ENCODE measurements at places on chromosomes 2 and 18.

GRCh38 chr2:25699216-25699615 is 25.8 kb upstream of the DTNB start:
- no peak for DNase-seq

DNA sequence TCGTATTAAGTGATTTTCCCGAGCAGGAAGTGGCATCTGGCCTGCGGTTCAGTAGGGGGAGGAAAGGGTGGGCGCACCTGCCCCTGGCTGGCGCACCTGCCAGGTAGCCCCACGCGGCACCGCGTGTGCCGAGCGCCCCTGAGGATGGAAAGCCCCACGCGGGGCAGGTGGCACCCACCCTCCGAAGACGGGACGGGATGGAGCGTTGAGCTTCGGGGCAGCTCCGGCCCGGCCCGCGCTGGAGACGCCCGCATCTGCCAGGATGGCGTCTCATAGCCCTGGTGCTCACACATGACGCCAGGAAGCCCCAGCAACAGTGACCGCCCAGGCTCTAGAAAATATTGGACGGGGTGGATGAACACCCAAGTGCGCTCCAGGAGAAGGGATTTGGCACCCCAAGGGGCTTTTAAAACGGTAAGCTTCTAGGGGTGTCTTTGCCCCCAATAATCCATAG is 2.5 kb upstream of the NFATC1 start:
- DNase-seq = no peak

GRCh38 chr18:58337686-58338085 is 291.2 kb downstream of the ALPK2 start:
- DNase-seq = no peak

- DNase-seq = peak; percentile 62
These were observed 260.0 kb upstream of the ID2 start for GRCh38 chr2:8421658-8422449.

DNA sequence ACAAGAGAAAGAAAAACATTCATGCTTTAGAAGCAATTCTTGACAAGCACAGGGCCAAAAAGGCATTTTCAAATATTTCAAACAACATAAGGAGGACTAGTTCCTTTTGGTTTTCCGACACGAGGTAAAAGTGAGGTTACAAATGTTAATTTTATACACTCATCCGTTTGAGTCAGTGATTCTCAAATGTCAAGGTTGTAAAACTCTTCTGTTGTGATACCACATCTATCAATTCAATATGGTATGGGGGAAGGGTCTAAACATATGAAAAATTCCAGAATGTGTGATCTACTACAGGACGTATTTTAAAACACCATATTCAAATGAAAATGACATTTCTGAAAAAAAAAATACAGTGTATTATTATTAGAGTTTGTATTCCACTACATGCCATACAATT is 52.7 kb downstream of the TGIF1 start:
- DNase-seq = no peak

GRCh38 chr2:224363281-224363680 is 38.6 kb downstream of the FAM124B start:
- no peak for DNase-seq

GRCh38 chr2:54394392-54394791 is 61.7 kb upstream of the SPTBN1 start:
- no peak for DNase-seq

- no peak for DNase-seq
These were observed 23.3 kb downstream of the ARMC9 start for GRCh38 chr2:231221761-231222160.

- DNase-seq = no peak
These were observed 134.2 kb upstream of the PIK3C3 start for GRCh38 chr18:41820784-41821183.

DNA sequence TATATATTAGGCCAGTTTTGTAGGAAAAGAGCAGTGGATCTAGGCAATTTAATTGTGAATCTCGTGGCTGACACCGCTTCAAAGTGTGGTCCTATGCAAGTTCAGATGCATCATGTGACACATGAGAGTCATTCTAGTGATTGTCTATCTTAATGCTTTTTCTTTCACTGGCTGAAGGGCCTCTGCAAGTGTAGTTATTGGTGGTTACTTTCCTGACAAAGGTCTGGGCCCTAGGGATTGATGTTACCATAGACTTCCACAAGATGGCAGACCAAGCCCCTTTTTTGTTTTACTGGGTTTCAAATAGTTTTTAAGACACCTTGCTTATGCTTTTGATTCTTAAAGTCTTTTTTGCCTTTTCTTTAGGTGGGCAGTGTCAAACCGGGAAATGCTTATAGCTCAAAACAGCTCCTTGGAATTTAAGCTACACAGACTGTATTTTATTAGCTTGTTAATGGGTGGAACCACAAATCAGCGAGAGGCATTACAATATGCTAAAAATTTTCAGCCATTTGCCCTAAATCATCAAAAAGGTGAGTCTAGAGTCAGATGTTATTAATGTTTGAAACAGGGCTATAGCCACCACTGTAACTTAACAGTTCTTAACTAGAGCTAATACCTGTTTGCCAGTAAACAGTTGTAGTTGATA is 25.9 kb downstream of the CD8A start:
- no peak for DNase-seq

DNA sequence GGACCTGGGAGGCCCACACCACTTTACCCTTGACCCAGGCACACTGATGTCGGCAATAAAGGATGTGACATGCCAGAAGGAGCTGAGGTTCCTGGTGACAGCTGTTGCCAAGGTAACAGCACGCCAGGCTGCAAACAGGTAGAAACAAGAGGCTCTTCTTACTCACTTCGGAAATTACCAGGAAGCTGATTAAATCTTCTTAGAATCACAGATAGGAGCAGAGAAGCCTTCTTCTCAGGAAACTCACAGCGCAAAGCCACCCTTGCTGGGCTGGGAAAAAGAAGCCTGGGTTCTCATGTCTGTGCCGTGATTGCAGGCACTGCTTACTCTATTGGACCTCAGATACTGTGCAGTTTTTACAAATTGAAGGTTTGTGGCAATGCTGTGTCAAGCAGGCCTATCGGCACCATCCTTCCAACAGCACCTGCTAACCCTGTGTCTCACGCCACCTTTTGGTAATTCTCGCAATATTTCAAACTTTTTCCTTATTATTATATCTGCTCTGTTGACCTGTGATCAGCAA is 61.0 kb upstream of the TAF1B start:
- DNase-seq = no peak
